ENCODE measurements at places on chromosomes 12 and 14. TPM values are rescaled to one million over a fixed set of nuclear protein-coding genes. Genes with fewer than 3 reads are reported as not detected.

Gene KRT72
- total RNA-seq, result not detected

Gene OASL
- total RNA-seq, result 0.34 TPM

Gene MYL6
- total RNA-seq, result 1,647 TPM

Gene WSCD2
- total RNA-seq, result not detected

Gene PRR4
- total RNA-seq, result 0.17 TPM

Gene CD163L1
- total RNA-seq, result 5.4 TPM

Gene MYF6
- not detected for total RNA-seq

Gene KCNH5
- not detected for total RNA-seq

Gene KIF5A
- total RNA-seq, result 0.17 TPM

Gene TAPBPL
- total RNA-seq, result 26.1 TPM

Gene KRT3
- not detected for total RNA-seq

Gene SARNP
- total RNA-seq, result 93.8 TPM

Gene BATF
- 3.2 TPM for total RNA-seq

Gene SDS
- not detected for total RNA-seq

Measured in dermis blood vessel endothelial cell (primary cell).